Type B pancreatic cell (in vitro differentiated cells): ENCODE measurements at places on chromosomes 16 and 17. TPM values are rescaled to one million over a fixed set of nuclear protein-coding genes. Genes with fewer than 3 reads are reported as not detected.

The AGRP gene
- not detected in 2 replicates for total RNA-seq

The CSNK2A2 gene
- 67.1 and 79.4 TPM in 2 replicates for total RNA-seq

GRCh38 chr16:12063004-12063395 is 86.5 kb downstream of the SNX29 start:
- no peak for DNase-seq

- DNase-seq: no peak
Observed at GRCh38 chr16:28538733-28539596, at the start of gene NUPR1. Gene NUPR1 (minus strand): TSS chr16:28538974. CDS start chr16:28538907, 67 bp downstream.

DNA sequence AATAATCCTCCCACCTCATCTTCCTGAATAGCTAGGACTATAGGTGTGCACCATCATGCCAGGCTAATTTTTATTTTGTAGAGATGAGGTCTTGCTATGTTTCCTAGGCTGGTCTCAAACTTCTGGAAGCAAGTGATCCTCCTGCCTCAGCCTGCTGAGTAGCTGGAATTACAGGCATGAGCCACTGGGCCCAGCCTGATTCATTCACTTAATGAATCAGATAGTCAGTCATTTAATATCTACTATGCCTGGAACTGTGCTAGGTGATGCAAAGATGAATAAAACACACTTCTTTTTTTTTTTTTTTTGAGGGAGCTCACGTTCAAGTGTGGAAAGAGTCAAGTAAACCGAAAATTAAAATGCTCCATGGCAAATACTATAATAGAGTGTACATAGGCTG is 39.4 kb downstream of the EFCAB13 start:
- DNase-seq: no peak

GRCh38 chr16:85640585-85640984 is 27.5 kb downstream of the GSE1 start:
- DNase-seq: no peak

DNA sequence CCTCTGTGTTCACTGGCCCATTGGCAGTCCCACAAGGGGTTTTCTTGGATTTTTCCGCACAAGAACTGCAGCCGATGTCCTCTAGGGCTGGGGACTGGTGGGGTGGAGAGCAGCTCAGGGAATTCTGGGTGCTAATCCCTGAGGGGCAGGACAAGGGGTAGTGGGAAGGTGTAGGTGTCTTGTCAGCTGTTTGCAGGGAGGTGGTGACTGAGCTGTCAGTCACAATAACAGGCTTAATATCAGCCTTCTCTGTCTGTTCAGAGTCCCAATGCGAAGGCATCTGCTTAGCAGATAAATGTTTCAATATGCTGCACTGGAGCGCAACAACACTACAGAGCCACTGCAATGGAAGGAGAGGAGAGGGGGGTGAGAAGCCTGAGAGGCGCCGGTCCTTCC is 10.1 kb upstream of the DHRS13 start:
- no peak for DNase-seq
